Type B pancreatic cell (in vitro differentiated cells): ENCODE measurements at places on chromosomes 2 and 18. TPM values are rescaled to one million over a fixed set of nuclear protein-coding genes. Genes with fewer than 3 reads are reported as not detected.

- H3K27me3 ChIP-seq, result no peaks in the 10 kb centered on the region
- no peak for DNase-seq
- peak overlapping the region; percentile 95 for H3K27ac ChIP-seq
Measured at GRCh38 chr2:190879474-190880377, 895 bp upstream of the GLS start.

The GPBAR1 gene
- total RNA-seq, result 2.1 and 5.7 TPM in 2 replicates

The GCKR gene
- total RNA-seq, result 0.65 and 2.2 TPM in 2 replicates

- DNase-seq, result no peak
- H3K27ac ChIP-seq, result no peak overlapping the region
- no peaks in the 10 kb centered on the region for H3K27me3 ChIP-seq
Measured at GRCh38 chr2:142422041-142422440, 291.2 kb upstream of the LRP1B start.

The CFAP65 gene
- 0.29 and 2.1 TPM in 2 replicates for total RNA-seq

DNA sequence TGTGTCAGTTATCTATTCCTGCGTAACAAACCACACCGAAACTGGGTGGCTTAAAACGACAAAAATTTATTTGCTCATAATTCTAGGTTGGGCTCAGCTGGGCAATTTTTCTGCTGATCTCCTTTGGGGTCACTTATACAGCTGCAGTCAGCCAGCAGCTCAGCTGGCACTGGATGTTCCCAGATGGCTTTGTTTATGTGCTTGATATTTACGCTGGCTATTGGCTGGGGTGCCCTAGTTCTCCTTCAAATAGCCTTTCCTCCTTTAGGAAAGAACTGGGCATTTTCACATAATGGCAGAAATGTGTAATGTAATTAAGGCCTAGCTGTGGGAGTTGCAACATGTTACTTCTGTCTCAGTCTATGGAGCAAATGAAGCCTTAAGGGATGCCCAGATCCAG, 142.2 kb downstream of the B3GNT2 start:
- no peaks in the 10 kb centered on the region for H3K36me3 ChIP-seq
- DNase-seq, result no peak
- peaks cover 32% of the 10 kb centered on the region for H3K4me1 ChIP-seq
- no peak overlapping the region for H3K4me3 ChIP-seq

- peaks cover 7% of the 10 kb centered on the region for H3K4me1 ChIP-seq
- no peak overlapping the region for H3K27ac ChIP-seq
- no peak overlapping the region for H3K4me3 ChIP-seq
- H3K27me3 ChIP-seq, result no peaks in the 10 kb centered on the region
Measured at GRCh38 chr2:138596403-138596802, 94.8 kb downstream of the SPOPL start.

DNA sequence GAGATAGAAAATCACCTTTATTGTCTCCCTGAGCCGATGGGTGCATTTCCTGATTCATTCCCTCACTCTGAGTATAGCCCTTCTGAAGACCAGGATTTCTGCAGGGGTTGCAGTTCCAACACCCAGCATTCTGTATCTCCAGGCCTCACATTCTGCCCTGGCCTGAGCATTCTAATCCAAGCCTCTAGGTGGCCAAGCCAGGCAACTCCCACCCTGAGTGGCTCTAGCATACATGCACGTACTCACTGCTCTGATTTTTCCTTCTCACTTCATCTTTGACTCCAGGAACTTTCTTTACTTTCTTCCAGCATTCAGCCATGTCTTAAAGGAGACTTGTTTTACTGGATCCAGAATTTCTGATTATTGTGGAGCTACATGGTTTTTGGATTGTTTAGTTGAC, 100.7 kb upstream of the STK39 start:
- H3K27me3 ChIP-seq, result peaks cover 3% of the 10 kb centered on the region
- DNase-seq, result no peak
- H3K27ac ChIP-seq, result no peak overlapping the region
- H3K36me3 ChIP-seq, result no peaks in the 10 kb centered on the region

DNA sequence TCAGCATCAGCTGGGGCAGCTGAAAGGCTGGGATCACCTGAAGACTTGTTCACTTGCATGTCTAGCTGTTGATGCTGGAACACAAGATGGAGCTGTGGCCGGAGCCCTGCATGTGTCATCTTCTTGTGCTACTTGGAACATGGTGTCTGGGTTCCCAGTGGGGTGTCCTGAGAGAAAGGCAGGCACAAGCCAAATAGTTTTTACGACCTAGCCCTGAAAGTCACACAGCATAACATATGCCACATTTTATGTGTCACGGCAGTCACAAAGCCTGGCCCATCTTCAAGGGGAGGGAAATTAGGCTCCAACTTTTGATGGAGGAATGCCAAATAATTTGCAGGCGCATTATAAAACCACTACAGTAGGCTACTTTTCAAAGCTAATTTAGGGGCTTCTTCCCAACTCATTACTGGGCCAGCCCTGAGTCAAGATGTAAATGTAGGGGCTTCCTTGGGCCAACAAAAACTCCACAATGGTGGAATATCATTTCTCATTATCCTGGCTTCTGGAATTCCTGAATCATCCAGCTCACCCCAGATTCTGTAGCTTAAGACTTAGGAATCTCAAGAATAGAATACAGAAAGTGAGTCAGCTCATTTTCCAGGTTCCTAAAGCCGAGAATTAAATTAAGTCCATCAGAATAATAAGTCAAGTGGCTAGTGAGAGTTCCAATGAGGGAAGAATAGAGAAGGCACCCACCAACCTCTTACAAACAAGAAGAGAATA, 543.0 kb downstream of the TNS1 start:
- no peak overlapping the region for H3K27ac ChIP-seq
- no peaks in the 10 kb centered on the region for H3K27me3 ChIP-seq
- no peak overlapping the region for H3K4me3 ChIP-seq
- no peaks in the 10 kb centered on the region for H3K36me3 ChIP-seq
- H3K4me1 ChIP-seq, result peaks cover 5% of the 10 kb centered on the region

- peaks cover 2% of the 10 kb centered on the region for H3K27me3 ChIP-seq
- H3K4me3 ChIP-seq, result peak overlapping the region; percentile 97
- H3K36me3 ChIP-seq, result no peaks in the 10 kb centered on the region
- DNase-seq, result no peak
- peaks cover 39% of the 10 kb centered on the region for H3K4me1 ChIP-seq
- H3K27ac ChIP-seq, result peak overlapping the region; percentile 95
Measured at GRCh38 chr2:134119117-134119712, 134.7 kb upstream of the MGAT5 start.

The POMC gene
- 0.87 and 1.5 TPM in 2 replicates for total RNA-seq

DNA sequence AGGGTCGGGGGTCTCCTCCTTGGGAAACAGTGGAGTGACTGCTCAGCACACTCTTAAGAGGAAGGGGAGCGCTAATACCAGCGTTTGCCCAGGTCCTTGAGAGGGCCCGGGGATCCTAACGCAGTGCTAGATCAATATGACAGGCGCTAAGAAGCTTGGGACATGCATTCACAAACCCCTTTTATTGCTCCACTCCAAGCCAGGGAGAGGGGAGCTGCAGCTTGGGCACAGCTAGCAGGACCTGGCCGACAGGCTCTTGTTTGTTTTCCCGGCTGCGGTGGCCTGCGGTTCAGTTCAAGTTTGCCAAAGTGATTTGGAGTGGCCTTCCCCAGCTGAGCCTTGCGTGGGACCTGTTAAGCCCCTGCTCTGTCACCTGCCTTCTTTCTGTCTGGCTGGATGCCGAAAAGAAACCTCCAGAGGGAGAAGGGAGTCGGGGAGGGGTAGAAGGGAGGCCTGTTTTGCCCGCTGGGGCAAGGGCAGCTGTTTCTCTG, 152.1 kb downstream of the GLI2 start:
- H3K4me3 ChIP-seq, result peak overlapping the region; percentile 38
- H3K27ac ChIP-seq, result no peak overlapping the region
- peaks cover 4% of the 10 kb centered on the region for H3K36me3 ChIP-seq
- H3K27me3 ChIP-seq, result peaks cover 9% of the 10 kb centered on the region
- peaks cover 48% of the 10 kb centered on the region for H3K4me1 ChIP-seq

- no peak overlapping the region for H3K27ac ChIP-seq
- no peaks in the 10 kb centered on the region for H3K4me1 ChIP-seq
- H3K27me3 ChIP-seq, result no peaks in the 10 kb centered on the region
- DNase-seq, result no peak
- H3K36me3 ChIP-seq, result no peaks in the 10 kb centered on the region
Measured at GRCh38 chr18:6249170-6249569, 165.5 kb downstream of the L3MBTL4 start.

DNA sequence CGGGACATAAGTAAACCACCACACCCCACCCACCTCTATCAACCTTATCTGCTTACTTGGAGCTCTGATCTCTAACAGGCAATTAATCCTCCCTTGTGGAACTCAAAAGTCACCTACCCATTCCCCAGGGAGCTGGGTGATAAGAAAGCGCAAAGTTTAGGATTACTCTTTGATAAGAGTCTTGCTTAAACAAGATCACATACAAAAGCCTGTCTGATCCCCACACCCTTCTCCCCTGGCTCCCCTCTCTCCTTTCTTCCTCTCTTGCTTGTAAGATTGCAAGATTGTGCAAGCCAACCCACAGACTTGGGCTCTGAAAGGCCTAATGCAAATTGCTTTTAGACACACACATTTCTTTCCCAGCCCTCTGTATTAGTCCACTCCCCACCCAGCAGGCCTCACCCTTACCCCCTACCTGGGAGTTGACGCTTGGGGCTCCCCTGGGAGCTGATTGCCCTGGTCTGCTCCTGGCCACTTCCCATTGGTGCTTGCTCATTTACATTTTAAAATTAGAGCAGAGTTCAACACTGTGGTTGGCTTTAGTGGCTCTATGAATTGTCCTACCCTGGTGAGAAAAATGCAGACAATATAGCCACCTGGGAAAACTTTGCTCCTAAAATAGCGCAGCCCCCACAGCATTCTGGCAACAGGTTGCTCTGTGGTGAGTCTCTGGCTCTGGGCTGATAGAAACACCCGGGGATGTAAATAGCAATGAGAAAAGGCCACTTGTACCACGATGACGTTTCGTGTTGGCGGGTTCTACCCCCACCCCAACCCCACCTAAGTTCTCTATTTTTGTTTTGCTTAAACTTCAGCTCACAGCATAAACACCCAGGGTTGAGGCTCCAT, 92.8 kb upstream of the MSH2 start:
- peak overlapping the region; percentile 57 for H3K4me3 ChIP-seq
- H3K27me3 ChIP-seq, result no peaks in the 10 kb centered on the region
- DNase-seq, result no peak
- H3K36me3 ChIP-seq, result no peaks in the 10 kb centered on the region
- peak overlapping the region; percentile 90 for H3K27ac ChIP-seq

DNA sequence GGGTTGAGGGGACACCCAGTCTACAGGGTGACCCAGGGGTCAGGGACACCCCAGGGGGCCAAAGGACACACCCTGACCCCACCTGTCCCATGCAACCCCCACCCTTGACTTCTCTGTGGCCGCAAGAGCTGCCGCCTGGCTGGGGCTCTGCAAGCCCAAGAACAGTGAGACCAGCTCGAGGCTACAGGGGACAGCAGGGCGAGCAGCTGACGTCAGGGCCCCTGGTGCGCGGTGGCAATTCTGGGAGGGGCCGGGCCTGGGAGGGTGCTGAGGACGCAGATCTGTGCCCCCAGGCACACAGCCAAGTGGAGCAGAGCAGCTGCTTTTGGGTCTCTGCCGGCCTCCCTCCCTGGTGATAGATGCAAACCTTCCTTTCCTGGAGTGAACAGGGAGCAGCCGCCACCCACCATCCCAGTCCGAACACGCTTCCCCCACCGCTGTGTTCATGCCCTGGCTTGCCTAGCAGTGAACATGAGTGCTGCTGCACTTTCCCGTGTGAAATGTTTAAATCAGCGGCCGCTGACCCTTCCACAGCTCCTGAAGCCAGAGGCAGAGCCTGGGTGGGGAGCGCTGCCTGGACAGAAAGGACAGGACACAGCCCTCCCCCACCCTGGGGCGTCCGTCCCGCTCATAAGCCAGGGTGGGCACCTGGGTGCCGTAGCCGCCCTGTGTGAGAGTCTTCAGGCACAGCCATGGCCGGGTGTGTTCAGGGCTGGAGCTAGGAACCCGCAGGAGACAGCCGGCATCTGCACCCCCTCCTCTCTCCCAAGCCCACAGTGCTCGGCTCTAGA, 46.9 kb downstream of the SLC66A2 start:
- peaks cover 40% of the 10 kb centered on the region for H3K36me3 ChIP-seq
- DNase-seq, result no peak
- no peak overlapping the region for H3K27ac ChIP-seq
- H3K4me3 ChIP-seq, result no peak overlapping the region

GRCh38 chr18:37668971-37669747, 103.6 kb upstream of the CELF4 start:
- H3K4me3 ChIP-seq, result no peak overlapping the region
- no peaks in the 10 kb centered on the region for H3K27me3 ChIP-seq
- H3K27ac ChIP-seq, result peak overlapping the region; percentile 9
- H3K4me1 ChIP-seq, result peaks cover 10% of the 10 kb centered on the region
- H3K36me3 ChIP-seq, result no peaks in the 10 kb centered on the region
- no peak for DNase-seq

DNA sequence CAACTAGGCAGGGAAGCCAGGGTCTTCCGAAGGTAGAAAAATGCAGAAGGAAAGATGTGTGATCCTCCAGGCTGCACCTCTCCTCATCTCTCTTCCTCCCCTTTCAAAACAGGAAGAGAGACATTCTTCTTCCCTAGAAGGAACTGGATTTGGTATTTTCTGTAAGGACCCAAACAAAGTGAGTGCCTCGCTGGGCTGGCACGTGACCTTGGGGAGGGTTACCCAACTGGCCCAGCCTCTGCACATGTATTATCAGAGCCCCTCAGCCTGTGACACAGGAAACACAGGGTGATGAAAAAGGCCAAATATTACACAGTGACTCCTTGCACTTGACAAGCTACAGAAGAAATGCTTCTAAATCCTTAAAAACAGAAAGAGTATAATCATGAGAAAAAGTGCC, 2.3 kb downstream of the HJURP start:
- no peak for DNase-seq
- H3K27ac ChIP-seq, result no peak overlapping the region
- peak overlapping the region; percentile 99 for H3K4me3 ChIP-seq
- H3K36me3 ChIP-seq, result peaks cover 14% of the 10 kb centered on the region
- no peaks in the 10 kb centered on the region for H3K27me3 ChIP-seq
- peaks cover 22% of the 10 kb centered on the region for H3K4me1 ChIP-seq

The NAGK gene
- 102 and 139 TPM in 2 replicates for total RNA-seq

- H3K27ac ChIP-seq, result no peak overlapping the region
- no peak overlapping the region for H3K4me3 ChIP-seq
- DNase-seq, result no peak
- H3K4me1 ChIP-seq, result peaks cover 5% of the 10 kb centered on the region
- H3K27me3 ChIP-seq, result no peaks in the 10 kb centered on the region
- peaks cover 5% of the 10 kb centered on the region for H3K36me3 ChIP-seq
Measured at GRCh38 chr18:42183746-42184145, 228.7 kb downstream of the PIK3C3 start.

GRCh38 chr2:65504201-65504600, 71.8 kb upstream of the SPRED2 start:
- H3K27ac ChIP-seq, result no peak overlapping the region
- DNase-seq, result no peak
- no peak overlapping the region for H3K4me3 ChIP-seq
- H3K27me3 ChIP-seq, result peaks cover 3% of the 10 kb centered on the region
- no peaks in the 10 kb centered on the region for H3K4me1 ChIP-seq

The SNORC gene
- total RNA-seq, result 7.1 and 28.9 TPM in 2 replicates

GRCh38 chr2:143607231-143608062, 478.2 kb downstream of the ARHGAP15 start:
- peak overlapping the region; percentile 41 for H3K27ac ChIP-seq
- peak overlapping the region; percentile 21 for H3K4me3 ChIP-seq
- H3K4me1 ChIP-seq, result peaks cover 31% of the 10 kb centered on the region
- peaks cover 18% of the 10 kb centered on the region for H3K27me3 ChIP-seq
- no peaks in the 10 kb centered on the region for H3K36me3 ChIP-seq
- DNase-seq, result no peak
